ENCODE measurements at places on chromosomes 7 and 10. TPM values are rescaled to one million over a fixed set of nuclear protein-coding genes. Genes with fewer than 3 reads are reported as not detected.

Gene FOXI2
- polyA plus RNA-seq: 0.03 TPM

Gene CYP3A4
- 0.08 TPM for polyA plus RNA-seq

Gene ABCC2
- 0.48 TPM for polyA plus RNA-seq

Gene CRYGN
- polyA plus RNA-seq: 0.12 TPM

Gene CARD11
- 0.17 TPM for polyA plus RNA-seq

Gene WIPF3
- polyA plus RNA-seq: 8.9 TPM

Gene EN2
- polyA plus RNA-seq: 1.3 TPM

Data from psoas muscle (tissue), 8 donors.